ENCODE measurements at places on chromosomes 7 and 10. TPM values are rescaled to one million over a fixed set of nuclear protein-coding genes. Genes with fewer than 3 reads are reported as not detected.

DNA sequence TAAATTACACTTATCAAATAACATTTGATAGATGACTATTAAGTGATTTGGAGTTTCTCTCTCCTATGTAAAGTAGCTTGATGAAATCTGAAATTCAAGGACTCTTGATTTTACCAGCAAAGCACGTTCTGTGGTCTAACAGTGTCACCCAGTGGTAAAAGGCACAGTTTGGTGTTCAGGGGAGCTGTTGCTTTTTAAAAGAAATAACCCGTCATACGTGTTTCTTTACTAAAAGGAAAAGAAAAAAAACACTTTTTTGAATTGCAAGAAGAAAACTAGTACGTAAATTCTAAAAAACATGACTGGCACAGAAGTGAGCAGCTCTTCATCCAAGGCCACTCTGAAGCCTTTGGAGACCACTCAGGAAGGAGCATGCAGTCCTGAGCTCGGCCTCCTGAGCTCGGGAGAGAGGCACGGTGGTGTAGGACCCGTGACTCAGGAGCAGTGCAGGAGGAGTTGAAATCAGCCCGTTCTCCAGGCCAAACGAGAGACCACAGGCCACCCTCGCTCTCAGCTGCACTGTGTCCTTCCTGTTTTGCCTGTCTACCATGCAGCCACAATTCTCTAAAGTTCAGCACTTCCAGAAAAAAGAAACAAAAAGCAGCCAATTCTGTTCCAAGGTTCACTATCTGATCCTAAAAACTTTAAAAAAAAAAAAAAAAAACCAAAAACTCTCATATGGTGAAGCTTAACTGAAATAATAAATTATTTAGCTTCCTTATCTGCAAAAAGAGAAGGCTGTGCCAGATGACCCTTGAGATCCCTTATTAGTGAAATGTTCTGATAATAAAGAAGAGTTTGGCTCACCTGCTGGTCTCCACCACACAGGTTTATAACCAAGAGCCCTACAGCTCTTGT lies 212.6 kb upstream of the FRMD4A start:
- DNase-seq: no peak

GRCh38 chr10:88028654-88029053 lies 165.2 kb downstream of the PTEN start:
- DNase-seq: peak; percentile 11

- no peak for DNase-seq
These were observed 631.9 kb upstream of the FOXK1 start for GRCh38 chr7:4050126-4050660.

- DNase-seq: no peak
These were observed 120.9 kb downstream of the PKD1L1 start for GRCh38 chr7:47827351-47827756.

DNA sequence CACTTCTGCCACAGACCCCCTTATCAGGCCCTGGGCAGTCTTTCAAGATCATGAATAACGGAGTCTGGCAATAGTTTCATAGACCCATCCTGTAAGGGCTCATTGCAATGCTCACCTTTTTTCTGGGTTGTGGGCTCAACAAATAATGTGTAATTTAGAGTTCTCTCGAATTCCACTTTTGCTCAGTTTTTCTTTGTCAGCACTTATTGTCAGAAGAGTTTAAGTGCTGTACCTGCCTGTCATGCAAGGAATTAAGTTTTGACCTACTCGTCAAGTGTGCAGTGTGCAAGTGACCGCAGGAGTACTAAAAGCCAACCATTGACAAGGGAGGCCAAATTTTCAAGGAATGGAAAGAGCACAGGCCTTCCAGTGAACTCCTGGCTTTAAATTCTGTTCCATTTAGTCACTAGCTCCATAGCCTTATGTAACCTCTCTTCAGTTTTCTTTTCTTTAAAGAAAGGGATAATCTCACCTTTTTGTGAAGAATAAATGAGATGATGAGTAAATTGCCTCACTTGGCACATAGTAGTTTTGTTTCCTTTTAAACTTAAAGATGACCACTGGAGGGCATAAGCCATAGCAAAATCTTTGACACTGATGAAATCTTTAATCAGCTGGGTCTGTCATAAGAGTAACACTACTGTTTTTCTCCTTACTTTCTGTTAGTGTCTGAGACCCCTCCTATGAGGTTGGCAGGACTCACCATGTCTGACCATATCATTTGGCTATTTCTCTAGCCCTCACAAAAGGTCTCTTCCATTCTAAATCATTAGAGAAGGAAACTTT lies 313.3 kb downstream of the TYW1 start:
- DNase-seq: no peak

- DNase-seq: no peak
These were observed 354.2 kb downstream of the DNAJB6 start for GRCh38 chr7:157690833-157691585.

DNA sequence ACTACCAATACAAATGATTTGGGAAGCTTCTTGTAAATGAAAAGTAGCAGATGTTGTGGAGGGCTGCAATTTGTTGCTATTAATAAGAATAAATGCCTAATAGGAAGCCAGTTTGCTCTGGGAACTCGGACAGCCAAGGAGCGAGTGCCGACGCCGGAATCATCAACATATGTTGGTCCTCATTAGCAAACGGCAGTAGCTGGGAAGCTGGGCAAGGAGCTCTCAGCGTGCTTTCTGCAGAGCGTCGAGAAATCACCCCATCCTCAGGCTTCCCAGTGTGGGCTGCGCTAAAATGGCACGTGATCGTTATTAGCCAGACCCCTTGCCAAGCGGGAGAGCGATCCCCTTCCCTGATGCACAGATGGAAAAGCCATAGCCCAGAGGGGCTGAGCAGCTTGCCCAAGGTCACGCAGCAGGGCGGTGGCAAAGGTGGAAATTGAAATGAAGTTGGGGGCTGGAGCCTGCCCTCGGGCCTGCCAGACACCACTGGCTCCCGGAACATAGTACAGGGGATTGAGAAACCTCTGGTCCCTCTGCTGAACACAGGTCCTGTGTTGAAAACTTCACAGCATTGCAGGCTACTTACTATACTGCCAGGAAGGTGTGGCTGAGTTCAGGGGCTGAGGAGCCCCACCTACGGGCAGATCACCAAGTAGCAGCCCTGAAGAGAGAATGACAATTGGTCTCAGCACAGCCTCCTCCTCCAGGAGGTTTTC lies 326.9 kb downstream of the PLXNA4 start:
- no peak for DNase-seq

The ADIRF gene
- not detected for total RNA-seq

The PFKP gene
- 971 TPM for total RNA-seq

- no peak for DNase-seq
These were observed 94.3 kb downstream of the IDE start for GRCh38 chr10:92479547-92479946.

GRCh38 chr10:55410415-55410885 lies 609.4 kb upstream of the PCDH15 start:
- DNase-seq: no peak

GRCh38 chr10:10869592-10869991 lies 148.1 kb upstream of the CELF2 start:
- peak; percentile 57 for DNase-seq

GRCh38 chr10:74207691-74208480 lies 56.9 kb downstream of the ADK start:
- DNase-seq: no peak

- DNase-seq: no peak
These were observed 7.6 kb upstream of the SUPV3L1 start for GRCh38 chr10:69172241-69172982.

- DNase-seq: no peak
These were observed 171.8 kb downstream of the SEMA3D start for GRCh38 chr7:85014936-85015660.

DNA sequence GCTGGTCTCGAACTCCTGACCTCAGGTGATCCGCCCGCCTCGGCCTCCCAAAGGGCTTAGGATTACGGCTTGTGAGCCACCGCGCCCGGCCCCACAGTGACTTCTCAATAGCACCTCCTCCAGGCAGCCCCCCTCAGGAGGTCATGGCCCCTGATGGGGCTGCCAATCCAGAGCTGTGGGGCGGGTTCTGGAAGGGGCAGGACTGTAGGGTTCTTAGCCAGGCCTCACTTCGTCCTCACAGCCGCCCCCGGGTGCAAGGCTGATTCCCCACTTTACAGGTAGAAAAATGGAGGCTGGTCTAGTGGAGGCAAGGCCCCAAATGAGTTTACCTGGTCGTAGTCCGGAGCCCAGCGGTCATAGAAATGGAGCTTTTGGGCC lies 638 bp downstream of the METTL27 start:
- peak; percentile 86 for DNase-seq

DNA sequence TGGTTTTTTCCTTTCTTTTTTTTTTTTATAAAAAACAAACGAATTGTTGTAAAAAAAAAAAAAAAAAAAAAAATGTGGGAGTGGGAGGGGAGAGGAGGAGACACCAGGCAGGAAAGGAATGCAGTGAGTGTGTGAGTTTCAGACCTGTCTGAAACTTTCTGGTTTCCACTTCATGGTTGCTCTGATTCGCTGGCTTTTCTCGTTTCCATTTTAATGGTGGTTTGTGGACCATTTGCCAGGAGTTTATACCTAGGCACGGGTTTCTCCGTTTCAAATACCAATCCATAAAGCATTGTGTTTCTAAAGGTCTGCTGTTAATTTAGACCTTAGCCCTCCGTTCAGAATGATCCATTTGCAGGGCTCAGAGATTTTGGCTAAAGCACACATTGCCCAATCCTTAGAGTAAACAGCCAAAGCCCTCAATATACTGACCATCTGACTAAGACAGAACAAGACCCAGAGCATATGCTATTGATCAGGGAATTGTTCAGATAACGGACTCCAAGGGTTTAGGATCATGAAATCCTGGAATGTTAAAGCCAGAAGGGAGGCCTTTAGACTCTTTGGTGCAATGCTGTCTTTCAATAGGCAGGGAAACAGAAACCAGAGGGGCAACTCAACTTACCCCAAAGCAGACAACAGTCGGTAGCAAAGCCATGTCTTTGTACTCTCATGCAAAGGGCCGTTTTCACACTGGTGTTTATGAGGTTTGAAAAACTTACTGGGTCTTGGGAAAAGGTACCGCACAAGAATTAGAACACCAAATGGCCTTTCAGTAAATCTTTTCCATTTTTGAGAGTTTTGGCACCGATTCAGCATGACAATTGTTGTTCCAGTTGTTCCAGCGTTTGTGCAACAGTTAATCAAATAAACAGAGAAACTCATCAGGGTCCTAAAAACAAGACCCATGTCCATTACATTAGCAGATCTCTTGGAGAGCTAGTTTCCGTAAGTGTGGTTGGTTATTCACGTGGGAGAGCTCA lies 94.3 kb upstream of the AGBL3 start:
- DNase-seq: no peak

GRCh38 chr7:48718731-48719378 lies 205.5 kb upstream of the CDC14C start:
- DNase-seq: peak; percentile 14

GRCh38 chr10:43775384-43775783 lies 126.7 kb upstream of the ZNF32 start:
- DNase-seq: no peak

DNA sequence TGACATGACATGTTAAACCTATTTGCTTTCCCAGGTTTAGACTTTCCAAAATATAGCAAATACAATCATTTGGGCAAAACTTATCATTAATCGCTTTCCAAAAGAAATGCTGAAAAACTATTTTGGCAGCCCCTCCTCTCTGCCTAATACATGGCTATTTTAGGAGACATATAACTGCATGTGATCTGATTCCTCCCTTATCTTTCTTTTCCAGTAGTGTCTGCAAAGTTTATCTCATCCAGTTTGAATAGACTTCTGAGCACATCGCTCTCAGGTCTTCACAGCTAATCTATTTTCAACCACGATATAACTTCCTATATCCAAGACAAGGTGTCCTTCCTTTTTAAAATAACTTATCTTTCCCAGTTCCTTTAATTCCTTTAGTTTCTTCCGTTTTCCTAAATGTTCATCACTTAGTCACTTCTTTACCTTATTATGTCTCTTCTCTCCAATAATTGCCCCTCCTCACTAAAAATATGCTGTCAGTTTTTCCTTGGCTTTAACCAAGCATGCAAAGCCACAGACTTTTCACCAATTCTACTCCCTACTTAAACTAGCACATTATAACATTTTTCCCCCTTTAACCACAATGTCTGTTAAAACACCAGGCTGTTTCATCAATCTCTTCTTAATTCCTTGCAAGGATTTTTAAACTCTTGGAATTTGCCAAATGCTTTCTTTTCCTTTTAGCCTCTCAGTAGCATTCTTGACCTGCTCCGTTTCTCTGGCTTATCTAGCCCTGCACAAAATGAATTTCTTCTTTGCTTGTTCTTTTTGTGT lies 24.4 kb downstream of the GNG11 start:
- no peak for DNase-seq
